ENCODE measurements at places on chromosomes 11 and 22. TPM values are rescaled to one million over a fixed set of nuclear protein-coding genes. Genes with fewer than 3 reads are reported as not detected.

DNA sequence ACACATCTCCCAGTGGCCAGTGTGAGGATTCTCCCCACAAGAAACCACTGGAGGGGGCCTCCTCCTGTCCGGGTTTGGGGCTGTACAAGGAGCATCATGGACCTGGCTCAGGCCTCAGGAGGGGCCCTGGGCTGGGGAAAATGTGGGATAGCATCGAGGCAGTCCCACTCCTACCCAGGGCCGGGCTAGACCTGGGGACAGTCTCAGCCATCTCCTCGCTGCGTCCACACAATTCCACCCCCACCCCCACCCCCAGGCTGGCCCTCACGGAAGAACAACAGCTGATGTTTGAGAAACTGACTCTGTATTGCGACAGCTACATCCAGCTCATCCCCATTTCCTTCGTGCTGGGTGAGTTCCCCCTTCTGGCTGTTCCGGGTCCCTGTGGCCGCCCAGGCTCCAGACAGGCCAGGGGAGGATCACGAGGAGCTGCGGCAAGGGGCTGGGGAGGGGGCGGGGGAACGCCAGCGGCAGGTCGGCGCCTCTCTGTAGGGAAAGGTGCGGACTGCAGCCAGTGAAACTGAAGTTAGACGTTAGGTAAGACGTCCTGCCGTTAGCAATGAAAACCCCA is 4.8 kb downstream of the BEST1 start:
- DNase-seq = peak; percentile 67

DNA sequence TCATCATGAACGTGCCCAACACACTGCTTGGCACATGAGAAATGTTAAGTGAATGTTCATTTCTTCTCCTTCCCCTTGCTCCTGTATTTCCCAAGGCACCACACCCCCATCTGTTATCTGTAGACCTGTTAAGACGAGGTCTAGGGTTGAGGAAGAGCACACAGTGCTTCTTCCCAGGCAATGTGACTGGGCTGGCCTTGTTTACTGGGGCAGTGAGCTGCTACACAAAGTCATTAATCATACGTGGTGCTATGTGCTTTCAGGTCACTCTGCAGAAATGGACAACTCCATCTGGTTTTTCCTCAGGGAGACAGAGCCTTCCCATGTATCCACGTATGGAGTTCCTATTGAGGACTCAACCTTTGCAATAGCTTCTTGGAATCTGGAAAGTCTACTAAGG is 118.7 kb downstream of the KCNC1 start:
- DNase-seq = no peak

DNA sequence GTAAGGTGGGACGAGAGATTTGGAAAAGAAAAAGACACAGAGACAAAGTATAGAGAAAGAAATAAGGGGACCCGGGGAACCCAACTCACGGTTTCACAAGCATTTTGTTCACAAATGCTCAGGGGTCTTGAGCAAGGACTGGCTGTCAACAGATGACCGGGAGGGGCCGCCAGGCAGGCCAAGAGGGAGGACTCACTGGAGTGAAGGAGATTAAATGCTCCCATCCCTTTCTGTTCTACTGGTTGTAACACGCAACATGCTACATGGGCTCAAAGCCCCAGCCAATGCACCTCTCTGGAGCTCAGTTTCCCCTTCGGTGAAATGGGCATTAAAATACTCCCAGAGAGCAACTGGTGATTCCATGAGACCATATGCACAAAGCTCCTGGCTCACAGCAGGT is 13.4 kb downstream of the SHANK2 start:
- no peak for DNase-seq

GRCh38 chr22:17483688-17484372 is 79.5 kb upstream of the SLC25A18 start:
- DNase-seq = peak; percentile 23

- DNase-seq = peak; percentile 86
These were observed 35.1 kb downstream of the FBLN1 start for GRCh38 chr22:45537734-45538181.

DNA sequence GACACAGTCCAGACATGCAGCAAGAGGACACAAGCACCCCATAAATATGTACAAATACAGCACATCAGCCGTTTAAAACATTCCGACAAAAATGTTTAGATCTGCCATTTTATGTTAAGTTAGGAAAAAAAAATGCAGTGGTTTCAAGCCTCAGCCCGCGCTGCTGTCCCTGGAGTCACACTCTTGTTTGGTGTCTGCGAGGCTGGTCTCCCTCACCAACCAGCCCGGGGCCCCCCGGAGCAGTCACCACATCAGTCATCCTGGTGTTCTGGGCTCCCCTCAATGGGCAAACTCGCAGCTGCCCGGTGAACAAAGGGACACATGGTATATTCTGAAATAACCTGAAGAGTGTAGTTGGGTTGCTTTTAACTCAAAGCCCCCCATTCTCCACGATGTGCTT is 1022.2 kb downstream of the BRD1 start:
- DNase-seq = no peak

The TEAD1 gene
- 131 TPM for total RNA-seq

GRCh38 chr22:26394777-26395176 is 34.3 kb upstream of the ASPHD2 start:
- DNase-seq = no peak

The CRACR2B gene
- 22.6 TPM for total RNA-seq

- no peak for DNase-seq
These were observed 16.8 kb downstream of the KCNJ11 start for GRCh38 chr11:17371614-17372013.

The SNU13 gene
- 68.6 TPM for total RNA-seq

The DDX10 gene
- total RNA-seq = 20.5 TPM

The GPHA2 gene
- not detected for total RNA-seq

The DGCR6 gene
- 24.4 TPM for total RNA-seq

DNA sequence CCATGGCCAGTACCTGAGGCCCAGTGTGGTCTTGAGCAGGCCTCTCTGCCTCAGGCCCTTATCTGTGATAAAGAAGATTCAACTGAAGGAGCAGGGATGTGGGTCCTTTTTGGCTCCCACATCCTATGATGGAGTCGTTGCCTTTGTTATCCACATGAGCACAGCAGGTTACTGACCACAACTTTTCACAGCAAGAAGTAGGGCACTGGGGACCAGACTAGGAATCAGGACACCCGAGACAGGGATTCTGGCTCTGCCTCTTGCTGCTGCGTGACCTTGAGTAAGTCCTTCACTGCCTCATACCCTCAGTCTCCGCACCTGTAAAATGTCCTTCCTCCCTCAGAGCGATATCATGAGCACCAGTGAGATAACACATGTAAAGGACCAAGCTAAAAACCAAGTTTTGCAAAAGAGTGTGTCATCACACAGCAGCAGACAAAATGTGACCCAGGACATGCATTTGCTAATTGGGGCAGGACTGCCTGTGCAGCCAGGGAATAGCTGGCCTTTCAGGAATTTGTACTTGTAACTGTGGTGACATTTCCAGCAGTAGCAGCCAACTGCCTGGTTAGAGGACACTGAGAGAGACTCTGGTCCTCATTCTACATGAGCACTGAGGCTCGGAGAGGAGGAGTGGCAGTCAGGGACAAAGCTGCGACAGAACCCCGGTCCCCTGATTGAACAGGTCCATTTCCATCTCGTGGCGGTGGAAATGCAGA is 13.2 kb upstream of the SMIM35 start:
- no peak for DNase-seq

The SPI1 gene
- total RNA-seq = 5.0 TPM

The HTATIP2 gene
- 8.8 TPM for total RNA-seq

The PGGHG gene
- 14.0 TPM for total RNA-seq

DNA sequence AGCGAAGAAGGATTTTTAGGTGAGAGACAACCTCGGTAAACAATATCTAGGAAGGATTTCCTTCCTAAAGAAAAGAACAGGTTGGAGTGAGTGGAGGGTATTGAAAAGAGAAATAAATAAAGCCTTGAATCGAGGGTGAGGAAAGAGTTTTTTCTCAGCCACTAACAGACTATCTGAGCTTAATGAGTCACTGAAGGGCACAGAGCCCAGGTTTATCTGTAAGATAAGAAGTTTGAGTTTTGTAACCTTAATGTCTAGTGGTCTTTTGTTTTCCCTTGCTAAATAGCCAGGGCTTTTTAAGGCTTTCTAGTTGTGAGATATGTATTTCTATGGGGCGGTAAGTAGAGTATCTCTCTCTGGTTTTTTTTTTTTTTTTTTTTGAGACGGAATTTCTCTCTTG is 394.5 kb upstream of the KIRREL3 start:
- no peak for DNase-seq

- no peak for DNase-seq
These were observed 66.1 kb downstream of the STK33 start for GRCh38 chr11:8527939-8528338.

- peak; percentile 67 for DNase-seq
These were observed 15.6 kb upstream of the CYP2R1 start for GRCh38 chr11:14907411-14908213.

DNA sequence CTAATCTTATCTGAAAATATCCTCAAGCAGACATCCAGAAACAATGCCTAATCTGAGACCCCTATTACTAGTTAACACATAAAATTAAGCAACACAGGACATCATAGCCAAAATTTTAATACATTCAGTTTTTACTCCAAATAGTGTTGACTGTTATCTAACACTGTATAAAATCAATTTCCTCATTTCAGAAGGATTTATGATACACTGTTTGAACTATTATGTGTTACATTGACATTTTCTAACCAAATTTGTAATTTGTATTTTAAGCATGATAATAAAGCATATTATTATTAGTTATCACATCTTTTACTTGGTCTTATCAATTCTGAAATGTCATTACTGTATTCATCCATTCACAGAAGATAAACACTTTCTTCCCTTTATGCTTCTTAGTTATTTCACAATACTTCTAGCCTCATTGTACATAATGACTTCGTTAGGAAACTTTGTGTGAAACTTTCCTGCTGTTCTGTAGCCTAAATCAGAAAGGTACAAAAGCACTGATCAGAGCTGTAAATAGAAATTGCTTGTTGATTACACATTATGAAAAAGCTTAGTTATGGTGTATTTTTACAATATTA is 1248.9 kb downstream of the JRKL start:
- DNase-seq = no peak

- DNase-seq = peak; percentile 72
These were observed 53.0 kb downstream of the MICAL2 start for GRCh38 chr11:12163181-12163941.

The TRABD gene
- 18.5 TPM for total RNA-seq

- DNase-seq = no peak
These were observed 9.3 kb downstream of the LAYN start for GRCh38 chr11:111549869-111550203.

DNA sequence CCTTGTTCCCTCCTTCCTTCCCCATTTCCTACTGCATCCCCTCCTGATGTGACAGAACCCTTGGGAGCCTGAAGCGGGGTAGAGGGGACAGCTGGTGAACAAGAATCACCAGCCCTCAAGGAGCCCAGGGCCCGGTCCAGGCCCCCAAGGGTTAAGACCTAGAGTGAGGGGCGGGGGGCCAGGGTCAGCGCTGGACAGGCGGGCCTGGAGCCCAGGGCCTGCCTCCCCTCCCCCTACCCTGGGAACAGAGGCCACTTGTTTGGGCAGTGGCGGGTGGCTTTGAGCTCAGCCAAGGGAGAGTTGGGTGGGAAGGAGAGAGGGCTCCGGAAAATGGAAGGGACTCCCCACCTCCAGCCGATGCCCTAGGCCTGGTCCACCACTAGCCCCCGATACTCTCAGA is 2.1 kb downstream of the ARAP1 start:
- DNase-seq = no peak

The TTC36 gene
- total RNA-seq = 2.4 TPM

GRCh38 chr11:3614742-3615171 is 27.0 kb downstream of the ART5 start:
- DNase-seq = peak; percentile 45

GRCh38 chr11:1917523-1918435 is 1.7 kb upstream of the TNNT3 start:
- peak; percentile 40 for DNase-seq

- DNase-seq = no peak
These were observed 16.0 kb downstream of the TMEM123 start for GRCh38 chr11:102436561-102436960.

- peak; percentile 76 for DNase-seq
These were observed 29.8 kb upstream of the CRTAM start for GRCh38 chr11:122808478-122808869.

GRCh38 chr11:99176430-99176829 is 155.7 kb downstream of the CNTN5 start:
- DNase-seq = no peak

The NPAS4 gene
- 1.4 TPM for total RNA-seq

The SEPTIN5 gene
- 109 TPM for total RNA-seq

The SOX6 gene
- total RNA-seq = 45.0 TPM

The TBX1 gene
- 28.5 TPM for total RNA-seq

The SLCO2B1 gene
- 20.3 TPM for total RNA-seq

DNA sequence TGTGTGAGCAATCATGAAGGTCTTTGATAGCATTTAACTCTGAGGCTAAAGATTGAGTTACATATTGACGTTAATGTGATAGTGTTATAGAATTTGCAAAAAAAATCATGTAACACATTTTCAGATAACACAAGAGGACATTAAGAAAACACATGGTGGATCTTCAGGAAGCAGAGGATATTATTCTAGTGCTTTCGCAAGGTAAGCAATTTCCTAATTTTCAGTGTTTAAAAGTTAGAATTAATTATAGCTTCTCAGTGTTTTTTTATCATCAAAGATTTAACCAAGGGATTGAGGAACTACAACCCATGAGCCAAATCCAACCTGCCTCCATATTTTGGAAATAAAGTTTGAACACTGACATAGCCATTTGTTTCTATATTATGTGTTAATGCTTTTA is 78.5 kb downstream of the DKK3 start:
- no peak for DNase-seq

DNA sequence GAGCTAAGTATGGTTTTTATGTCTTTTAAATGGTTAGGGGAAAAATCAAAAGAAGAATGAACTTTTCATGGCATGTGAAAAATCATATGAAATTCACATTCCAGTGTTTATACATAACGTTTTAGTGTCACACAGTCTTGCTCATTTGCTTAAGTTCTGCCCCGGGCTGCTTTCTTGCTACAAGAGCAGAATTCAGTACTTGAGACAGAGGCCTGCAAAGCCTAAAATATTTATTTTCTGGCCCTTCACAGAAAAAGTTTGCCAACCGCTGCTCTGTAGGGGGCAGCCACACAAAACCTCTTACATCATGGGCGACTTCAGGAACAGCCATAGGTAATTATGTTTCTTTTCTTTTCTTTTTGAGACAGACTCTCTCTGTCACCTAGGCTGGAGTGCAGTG is 1.0 kb upstream of the ATG2A start:
- peak; percentile 50 for DNase-seq
